NCI-H2081 (cell line): ENCODE measurements at places on chromosomes 13 and 19.

DNA sequence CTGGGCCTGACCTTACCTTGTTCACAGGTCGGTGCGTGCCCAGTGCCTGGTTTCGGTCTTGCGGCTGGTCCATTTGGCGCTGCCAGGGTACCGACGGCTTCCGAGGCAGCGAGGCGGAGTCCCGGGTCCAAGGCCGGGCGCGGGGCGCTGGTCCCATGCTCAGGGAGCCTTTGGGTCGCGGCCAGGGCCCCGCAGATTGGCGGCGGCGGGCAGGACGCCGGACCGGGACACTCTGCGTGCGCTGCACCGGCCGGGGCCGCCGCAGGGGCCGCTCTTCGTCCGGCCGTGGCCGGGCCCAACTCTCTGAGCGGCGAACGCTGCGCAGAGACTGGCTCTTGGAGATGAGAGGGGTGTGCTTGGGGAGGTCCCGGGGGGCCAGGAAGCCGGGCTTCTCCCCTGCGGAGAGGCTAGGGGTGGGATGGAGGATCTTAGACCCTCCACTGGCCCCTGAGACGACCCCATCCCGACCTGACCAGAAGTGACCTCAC is 3.4 kb upstream of the WIZ start:
- no peak for DNase-seq

- peak; percentile 38 for DNase-seq
Observed at GRCh38 chr19:42191855-42192254, 25.6 kb downstream of the DEDD2 start.

- DNase-seq: no peak
Observed at GRCh38 chr19:10389863-10390262, 9.5 kb upstream of the TYK2 start.

DNA sequence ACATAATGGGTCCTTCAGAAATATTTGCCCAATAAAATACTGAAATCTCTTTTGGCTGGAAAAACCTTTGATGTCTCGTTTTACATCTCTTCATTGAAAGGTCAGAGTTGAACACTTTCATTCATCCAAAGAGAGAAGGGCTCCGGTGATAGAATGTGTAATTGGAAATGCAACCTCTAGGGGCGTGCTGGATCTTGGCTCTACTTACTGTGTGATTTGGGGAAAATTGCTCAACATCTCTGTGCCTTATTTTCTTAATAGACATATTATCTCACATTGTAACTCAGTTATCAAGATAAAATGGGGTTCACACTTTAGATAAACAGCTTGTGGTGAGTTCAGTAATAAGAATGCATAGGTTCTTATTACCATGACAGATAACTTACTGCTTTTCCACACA is 1444.1 kb downstream of the SLITRK5 start:
- DNase-seq: no peak

DNA sequence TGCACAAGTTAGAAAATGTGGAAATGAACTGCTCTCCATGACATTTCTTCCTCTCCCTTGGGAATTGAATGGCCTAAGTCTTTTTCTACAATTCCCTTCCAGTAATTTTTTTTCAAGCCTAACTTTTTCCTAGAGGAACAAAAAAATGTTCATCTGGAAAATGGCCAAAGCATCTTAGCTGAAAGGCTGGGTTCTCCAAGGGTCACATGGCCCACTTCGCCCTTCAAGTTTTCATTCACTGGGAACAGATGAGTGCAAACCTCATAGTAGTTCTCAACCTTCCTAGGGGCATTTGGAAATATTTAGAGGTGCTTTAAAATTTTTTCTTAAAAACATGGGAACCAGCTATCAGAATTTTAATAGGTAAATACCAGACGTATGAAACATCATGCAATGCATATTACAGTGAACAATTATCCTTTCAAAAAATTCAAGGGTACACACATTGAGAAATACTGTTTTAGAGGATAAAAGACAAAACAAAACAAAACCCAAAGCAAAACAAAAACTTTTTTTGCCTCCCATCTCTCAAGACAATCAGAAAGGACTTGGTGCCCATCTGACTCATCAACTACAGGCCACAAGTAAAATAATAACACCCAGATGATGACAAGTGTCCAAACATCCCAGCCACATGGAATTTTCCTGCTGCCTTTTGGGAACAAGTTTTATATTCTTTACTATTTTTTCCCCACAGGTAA is 208.8 kb downstream of the SLITRK6 start:
- DNase-seq: no peak

DNA sequence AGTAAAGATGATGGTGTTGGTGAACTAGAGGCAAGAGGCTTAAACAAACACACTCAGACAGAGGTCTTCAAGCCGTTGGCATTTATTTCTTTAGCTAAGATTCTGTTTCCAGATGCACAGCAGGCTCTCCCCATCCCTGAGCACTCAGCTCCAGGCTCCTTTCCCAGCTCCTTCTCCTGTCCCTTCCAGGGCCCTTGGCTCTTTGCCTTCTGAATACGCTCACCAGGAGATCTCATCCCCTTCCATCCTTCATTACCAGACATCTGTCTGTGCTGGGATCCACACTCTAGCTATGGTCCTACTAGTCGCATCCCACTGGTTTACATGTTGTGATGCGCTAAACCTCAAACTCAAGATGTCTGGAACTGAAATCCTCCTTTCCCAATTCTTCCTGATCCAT is 25.3 kb upstream of the DOCK9 start:
- no peak for DNase-seq

DNA sequence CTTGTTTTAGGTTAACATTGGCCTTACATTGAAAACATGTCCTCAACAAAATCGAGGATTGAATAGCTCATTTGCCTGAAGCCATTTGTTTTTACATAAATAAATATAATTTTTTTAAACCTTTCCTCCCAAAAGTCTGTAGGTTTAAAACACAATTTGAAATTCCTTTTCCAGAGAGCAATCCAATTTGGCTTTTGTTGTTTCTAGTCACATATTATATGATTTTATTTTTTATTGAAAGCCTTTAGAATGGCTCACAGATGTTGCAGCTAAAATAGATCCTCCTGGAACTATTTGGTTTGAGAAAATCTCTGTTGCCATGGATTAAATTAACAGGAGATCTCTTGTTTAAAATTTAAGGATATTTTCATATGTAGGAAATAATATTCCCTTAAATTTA is 512.6 kb downstream of the KLF5 start:
- DNase-seq: no peak

DNA sequence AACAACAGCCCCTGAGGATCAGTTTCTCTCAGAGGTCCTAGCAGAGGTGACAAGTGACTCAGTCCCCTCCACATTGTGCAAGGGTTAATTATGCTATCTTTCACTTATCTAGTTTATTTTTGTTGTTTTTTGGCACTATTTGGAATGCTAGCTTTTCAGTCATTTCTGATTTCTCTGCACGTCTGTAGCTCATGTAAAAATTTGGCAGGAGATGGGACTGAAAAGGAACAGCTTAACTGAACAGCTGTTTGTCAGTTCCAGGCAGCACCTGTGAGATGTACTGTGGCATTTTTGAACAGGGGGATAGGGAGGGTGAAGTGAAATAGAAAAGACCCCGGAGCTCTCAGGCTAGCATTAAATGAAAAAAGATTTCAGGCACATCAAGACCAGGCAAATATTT is 313.5 kb downstream of the SUCLA2 start:
- DNase-seq: no peak

DNA sequence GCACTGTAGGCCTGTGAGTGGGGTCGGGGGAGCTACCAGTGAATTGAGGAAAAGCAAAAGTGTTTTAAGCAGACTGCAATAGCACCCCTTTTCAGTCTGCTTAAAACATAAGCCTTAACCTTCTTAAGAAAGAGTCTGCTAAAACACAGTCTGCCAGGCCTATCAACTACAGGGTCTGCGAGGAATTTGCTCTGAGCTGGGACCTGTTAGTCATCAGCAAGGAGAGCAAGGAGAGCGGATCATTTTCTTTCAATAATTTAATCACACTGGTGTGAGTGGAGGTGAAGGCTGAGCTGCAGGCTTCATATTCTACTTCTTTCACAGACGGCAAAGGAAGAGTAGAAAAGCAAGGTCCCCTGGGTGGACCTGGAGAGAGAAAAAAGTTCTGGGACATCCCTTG is 342.7 kb downstream of the ENOX1 start:
- DNase-seq: no peak

DNA sequence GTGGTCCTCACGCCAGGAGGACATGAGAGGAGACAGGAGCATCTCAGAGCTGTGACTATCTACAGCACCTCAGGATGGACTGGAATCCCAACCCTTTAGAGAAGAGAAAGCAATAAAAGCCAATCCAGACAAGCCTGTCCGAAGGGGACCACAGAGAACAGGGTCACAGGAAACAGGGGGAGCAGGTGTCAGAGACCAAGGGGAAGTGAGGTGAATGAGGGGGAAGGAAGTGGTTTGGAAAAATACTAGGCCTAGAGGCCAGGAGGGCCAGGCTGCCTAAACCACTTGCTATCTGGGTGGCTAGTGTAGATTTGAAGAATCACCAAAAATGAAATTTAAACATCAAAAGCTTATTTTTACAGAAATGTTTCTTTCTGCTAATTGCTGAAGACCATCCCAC is 16.2 kb downstream of the TMTC4 start:
- no peak for DNase-seq

DNA sequence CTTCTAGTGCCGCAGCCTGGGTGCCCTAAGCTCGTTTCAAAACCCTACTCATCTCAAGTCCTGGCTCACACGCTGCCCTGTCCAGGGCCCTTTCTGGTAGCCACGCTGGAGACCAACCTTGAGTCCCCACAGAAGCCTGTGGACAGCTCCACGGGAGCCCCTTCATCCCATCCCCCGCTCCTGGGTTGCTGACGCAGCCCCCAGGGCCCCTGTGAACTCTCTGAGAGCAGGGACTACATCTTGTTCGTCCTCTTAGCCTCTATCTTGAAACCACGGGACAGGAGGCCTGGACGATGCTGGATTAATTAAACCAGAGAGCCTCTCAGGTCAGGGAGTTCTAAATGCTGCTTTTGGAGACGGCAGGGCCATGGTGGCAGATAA is 7.4 kb downstream of the MLLT1 start:
- no peak for DNase-seq

DNA sequence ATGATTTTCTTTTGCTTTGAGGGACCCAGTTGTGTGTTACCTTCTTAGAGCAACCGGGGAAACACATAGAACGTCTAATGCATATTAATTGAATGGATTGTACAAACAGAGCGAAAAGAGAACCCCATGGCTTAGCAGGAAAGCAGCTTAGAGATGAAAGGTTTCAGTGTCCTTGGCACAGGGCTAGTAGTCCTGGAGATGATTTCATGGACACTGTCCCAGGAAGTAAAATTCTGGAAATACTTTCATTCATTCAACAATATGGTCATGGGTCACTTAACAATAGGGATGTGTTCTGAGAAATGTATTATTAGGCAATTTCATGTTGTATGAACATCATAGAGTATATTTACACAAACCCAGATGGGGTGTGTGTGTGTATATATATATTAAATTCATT is 9.7 kb upstream of the FUT2 start:
- no peak for DNase-seq

- no peak for DNase-seq
Observed at GRCh38 chr13:110265682-110266430, 41.1 kb downstream of the COL4A1 start.

DNA sequence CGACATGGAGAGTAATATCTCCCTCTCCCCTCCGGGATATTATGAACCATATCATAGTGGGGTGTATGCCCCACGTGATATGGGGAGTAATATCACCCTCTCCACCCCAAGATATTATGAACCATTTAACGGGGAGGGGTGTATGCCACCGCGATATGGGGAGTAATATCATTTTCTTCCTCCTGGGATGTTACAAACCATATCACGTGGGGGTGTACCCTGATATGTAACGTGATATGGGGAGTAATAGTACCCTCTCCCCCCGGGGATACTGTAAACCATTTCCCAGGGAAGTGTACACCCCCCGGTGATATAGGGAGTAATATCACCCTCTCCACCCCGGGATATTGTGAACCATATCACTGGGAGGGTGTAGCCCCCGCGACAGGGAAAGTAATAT is 62.1 kb downstream of the ERICH4 start:
- no peak for DNase-seq

GRCh38 chr19:49696865-49697264 is 5.9 kb downstream of the CPT1C start:
- DNase-seq: no peak

DNA sequence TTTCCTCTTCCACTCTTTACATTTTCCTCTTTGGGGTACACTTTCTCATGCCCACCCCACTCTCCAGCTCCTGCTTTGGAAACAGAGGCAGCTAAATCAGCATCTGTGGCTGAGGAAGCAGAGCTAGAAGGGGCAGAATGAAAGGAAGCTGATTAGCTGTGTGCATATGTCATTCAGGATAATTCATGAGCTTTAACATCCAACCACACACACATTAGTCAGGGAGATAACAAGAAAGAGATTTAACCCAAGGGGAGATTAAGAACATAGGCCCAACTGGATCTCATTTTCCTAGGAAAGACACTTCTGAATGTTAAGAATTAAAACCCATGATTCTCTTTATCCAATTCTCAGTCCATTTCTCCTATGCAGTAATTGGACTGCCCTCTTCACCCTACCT is 405.5 kb downstream of the TBC1D4 start:
- no peak for DNase-seq

DNA sequence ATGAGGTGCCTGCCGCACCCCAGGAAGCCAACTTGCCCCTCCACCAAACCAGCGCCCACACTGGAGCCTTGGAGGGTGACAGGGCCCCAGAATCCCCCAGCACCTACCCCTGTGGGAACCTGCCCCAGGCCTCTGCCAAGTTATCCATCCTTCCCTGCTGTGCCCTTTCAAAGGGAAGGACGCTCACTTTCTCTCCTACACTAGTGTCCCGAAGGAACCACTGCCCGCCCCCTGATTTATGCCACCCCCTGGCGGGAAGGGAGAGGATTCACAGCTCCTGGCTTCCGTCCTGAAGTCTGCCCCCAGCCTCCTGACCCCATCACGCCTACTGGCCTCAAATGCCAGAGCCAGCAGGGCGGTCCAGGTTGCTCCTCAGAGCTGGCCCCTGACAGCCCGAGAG is 1.4 kb downstream of the EVI5L start:
- DNase-seq: no peak
